Stimulated activated CD4-positive, alpha-beta T cell treated with anti-CD3 and anti-CD28 coated beads, TNF-alpha, amount 100 ng/mL, for 4 hours (primary cell): ENCODE measurements at places on chromosomes 1 and 21.

- no peak for DNase-seq
Observed at GRCh38 chr1:226711976-226712741, 26.9 kb downstream of the ITPKB start.

DNA sequence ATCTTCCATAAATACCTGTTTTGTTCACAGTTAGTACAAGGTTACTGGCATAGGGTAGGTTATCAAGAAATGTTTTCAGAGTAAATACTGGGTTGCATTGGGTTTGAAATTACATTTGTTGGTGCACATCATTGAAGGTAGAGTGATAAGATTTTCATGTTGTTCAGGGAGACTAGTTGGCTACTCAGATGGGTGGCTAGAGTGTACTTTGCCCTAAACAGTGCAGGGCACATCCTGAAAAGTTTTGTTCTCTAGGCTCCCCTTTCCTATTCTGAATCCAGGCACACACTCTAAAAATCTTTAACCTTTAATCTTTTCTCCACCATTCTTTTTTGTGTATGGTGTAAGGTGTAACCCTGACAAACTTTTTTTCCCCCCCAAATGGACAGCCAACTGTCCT lies 18.0 kb downstream of the POU2F1 start:
- DNase-seq: no peak

GRCh38 chr1:220876511-220877376 lies 2.5 kb upstream of the HLX start:
- DNase-seq: no peak

GRCh38 chr1:193827516-193827915 lies 641.1 kb upstream of the B3GALT2 start:
- no peak for DNase-seq

DNA sequence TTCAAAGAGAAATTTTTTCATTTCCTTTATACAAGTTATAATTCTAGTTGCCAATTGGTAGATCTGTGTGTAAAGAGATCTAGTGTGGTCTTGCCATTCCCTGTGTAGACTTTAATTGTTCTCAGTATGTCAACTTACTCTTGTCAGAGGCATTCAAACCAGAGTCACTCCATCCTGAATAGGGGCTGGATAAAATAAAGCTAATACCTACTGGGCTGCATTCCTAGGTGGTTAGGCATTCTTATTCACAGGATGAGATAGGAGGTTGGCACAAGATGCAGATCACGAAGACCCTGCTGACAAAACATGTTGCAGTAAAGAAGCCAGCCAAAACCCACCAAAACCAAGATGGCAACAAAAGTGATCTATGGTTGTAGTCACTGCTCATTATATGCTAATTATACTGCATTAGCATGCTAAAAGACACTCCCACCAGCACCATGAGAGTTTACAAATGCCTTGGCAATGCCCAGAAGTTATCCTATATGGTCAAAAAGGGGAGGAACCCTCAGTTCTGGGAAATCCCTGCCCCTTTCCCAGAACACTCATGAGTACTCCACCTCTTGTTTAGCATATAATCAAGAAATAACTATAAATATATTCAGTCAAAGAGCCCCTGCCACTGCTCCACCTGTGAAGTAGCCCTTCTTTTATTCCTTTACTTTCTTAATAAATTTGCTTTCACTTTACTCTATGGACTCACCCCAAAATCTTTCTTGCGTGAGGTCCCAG lies 74.0 kb upstream of the ADAMTS5 start:
- no peak for DNase-seq

GRCh38 chr1:72285074-72285425 lies 2.7 kb upstream of the NEGR1 start:
- no peak for DNase-seq

GRCh38 chr1:56688522-56689026 lies 43.5 kb downstream of the PRKAA2 start:
- no peak for DNase-seq

GRCh38 chr1:55331351-55331750 lies 116.2 kb upstream of the USP24 start:
- DNase-seq: no peak

DNA sequence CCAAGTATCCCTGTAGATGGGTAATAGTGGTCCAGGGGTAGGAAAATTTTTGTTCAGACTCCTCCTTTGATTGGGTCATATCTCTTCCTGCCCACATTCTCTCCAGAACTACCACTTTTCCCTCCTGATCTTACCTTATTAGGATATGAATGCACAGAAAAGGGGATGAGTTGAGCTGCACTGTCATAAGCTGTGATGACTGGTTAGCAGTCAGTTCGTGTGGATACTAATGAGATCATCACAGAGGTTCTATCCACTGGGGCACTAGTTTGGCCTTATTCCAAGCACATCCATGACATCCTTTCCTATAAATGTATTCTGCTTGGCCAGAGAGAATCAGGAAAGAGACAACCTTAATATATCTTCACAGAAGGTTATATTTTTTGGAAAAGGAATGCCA lies 22.1 kb upstream of the TBX15 start:
- no peak for DNase-seq

GRCh38 chr1:157286646-157287420 lies 148.6 kb upstream of the ETV3 start:
- DNase-seq: no peak

GRCh38 chr1:3501856-3502640 lies 47.6 kb downstream of the ARHGEF16 start:
- no peak for DNase-seq

DNA sequence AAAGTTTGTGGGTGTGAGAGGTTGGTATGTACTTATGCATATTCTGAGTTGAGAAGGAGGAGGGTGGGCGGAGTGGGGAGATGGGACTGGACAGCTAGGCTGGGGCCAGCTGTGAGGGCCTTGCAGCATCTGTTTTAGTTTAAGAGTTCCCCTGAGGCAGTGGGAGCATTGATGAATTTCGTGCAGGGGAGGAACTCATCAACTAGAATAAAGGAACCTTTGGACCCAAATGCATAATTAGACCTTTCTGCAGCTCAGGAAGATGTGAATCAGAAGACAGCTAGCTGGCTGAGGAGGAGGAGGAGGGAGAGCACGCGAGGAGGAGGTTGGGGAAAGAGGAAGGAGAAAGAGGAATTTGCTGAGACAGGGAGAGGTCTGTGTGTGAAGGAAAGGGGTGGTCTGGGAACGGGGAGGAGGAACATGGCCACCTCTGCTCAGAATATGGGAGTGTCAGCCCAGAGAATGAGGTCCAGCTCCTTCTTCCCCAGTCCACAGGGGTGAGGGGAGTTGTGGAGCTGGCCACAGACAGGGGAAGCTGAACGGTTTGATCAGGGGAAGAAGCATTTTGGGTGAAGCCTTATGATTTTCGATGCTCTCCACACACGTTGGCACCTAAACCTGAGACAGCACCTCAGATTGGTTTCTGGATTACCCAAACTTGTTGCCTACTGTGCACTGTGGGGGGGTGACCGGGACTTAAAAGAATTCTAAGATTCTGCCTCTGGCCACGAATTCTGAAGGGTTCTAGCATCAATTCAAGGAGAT lies 27.7 kb downstream of the MYOG start:
- DNase-seq: no peak

DNA sequence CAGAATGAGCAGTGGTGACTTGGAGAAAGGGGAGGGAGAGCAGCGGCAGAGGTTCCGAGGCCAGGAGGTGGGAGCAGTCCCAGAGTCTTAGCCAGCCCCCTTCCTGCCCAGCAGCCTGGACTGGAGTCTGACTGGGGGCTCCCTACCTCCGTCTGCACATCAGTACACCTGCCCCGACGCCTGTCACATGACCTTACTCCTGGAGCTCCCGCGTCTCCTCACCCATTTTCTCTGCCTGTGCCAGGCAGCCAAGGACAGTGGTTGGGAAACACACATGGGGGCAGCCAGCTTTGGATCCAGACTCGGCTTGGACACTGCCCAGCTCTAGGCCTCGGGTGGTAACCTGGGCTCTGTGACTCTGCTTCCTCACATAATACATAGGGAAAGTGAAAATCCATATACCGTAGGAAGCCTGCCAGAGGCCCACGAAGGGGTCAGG lies 16.9 kb downstream of the ACTRT2 start:
- DNase-seq: no peak

DNA sequence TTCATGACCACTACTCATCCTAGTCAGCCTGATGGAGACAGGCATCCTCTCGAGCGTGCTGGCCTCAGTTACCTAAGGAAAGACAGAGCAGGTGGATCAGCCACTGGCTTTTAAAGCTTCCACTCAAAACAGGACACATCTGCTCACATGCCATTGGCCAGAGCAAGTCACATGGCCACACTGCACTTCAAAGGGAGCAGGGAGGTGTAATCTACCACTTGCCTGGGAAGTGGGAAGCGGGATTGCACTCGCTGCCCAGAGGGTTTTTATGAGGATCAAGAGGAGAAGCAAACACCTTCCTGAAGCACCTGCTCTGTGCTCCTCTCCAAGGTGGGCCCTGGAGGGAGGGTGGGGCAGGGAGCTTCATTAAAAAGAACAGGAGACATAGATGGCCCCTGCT lies 108.0 kb downstream of the TAS1R2 start:
- DNase-seq: no peak

- no peak for DNase-seq
Observed at GRCh38 chr1:115746021-115746690, 22.4 kb downstream of the CASQ2 start.

GRCh38 chr1:34831721-34832246 lies 27.8 kb downstream of the SMIM12 start:
- DNase-seq: no peak

DNA sequence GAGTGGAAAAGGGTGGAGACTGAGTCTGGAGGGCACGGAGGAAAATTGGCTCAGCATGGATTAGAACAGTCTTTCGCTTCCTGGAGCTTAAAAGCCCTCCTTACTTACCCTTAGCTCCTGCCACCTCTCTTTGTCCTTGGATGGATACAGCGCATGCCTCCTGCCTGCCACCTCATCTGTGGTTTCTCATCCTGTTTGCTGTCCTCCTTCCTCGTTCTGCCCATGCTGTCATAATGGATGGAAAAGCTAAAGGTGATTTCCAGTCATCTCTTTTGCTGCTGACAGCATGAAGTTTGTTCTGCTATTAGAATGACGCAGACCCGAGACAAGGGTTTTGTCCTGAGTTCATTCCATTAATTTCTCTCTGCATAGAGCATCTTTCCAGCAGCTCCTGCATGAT lies 425.9 kb downstream of the KIF26B start:
- DNase-seq: no peak
